ENCODE measurements at places on chromosomes 3 and 15.

- DNase-seq, result no peak
These were observed 3.2 kb downstream of the PODXL2 start for GRCh38 chr3:127632035-127632820.

- peak; percentile 10 for DNase-seq
These were observed 161.4 kb downstream of the GMNC start for GRCh38 chr3:190701096-190701532.

- DNase-seq, result no peak
These were observed 312.4 kb upstream of the SEMA6D start for GRCh38 chr15:47404877-47405276.

DNA sequence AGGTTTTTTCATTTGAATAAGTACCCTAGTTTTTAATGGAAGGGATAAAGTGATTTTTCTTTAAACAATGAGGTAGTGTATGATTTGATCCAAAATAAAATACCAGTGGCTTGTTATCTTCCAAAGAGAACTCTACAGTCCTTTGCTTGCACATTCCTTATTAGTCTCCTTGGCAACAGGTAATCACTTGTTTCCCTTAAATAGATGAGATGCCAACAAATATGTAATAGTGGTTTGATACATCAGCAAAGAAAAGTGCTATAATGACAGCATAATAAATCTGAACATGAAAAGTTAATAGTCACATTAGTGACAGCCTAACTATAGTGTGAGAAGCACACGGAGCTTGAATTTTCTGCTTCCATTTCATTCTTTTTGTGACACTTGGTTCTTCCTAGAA lies 360.2 kb downstream of the ZNF385D start:
- no peak for DNase-seq

DNA sequence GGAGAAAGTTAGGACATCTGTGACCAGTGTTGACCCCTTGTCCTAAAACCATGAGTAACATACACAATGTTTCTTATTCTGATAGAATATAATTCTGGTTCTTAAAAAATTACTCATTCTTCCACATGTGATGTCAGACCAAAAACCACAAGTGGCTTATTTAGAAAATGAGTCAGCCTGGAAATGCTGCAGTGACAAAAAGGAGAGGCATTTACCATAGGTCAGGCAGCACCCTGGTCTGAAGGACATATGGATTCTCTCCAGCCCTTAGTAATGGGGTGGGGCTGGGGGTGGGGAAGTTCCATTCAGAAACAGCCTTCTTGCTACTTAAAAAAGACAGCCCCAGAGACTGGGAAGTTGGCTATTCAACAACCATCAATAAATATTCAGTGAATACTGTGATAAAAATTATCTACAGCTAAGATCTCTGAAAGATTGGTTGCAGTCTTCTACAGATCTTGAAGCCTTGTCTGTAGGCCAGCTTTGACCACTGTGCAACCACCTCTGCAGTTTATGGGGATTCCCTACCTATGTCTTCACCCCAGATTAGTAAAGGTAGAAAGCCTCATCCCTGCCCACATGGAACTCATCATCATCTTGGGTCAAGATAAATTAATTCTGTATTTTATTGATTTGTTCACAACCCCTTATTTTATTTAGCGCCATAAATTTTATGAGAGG lies 34.9 kb upstream of the TIMP4 start:
- DNase-seq, result no peak

DNA sequence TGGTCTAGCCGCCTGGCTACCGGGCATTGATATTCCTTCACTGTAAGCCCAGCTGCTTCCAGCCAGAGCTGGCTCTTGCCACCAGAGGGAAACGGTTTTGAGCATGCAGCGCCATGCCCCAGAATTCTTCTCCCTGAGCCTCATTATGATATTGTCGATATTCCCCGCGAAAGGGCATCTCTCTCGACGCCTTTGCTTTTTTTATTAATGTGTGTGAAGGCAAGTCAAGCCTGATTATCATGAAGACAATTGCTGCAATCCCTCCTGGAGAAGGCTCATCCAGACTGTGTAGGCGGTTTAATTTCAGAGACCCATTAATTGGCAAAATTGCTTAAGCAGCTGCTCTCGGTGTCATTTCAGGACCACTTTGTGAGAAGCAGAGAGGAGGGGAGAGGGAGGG lies 321.2 kb upstream of the TLE3 start:
- no peak for DNase-seq

DNA sequence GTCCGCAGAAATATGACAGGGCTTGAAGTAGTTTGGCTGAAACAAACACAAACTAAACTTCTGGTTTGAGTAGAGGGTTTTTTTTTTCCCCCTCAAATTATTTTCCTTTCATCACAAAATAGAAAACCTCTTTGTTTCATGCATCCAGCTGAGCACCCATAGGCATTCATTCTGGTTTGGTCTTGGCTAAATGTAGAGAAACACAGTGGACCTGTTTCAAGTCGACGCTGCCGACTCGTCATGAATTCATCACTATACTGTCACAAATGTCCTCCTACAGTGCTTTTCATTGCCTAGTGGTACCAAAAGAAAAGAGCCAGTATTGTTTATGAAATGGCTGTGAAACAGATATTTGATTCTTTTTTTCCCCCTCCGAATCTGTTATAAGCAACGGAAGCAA lies 52.4 kb upstream of the GYG1 start:
- DNase-seq, result no peak

- DNase-seq, result no peak
These were observed 345.8 kb upstream of the ADAMTS9 start for GRCh38 chr3:65033576-65033975.

GRCh38 chr3:88617283-88617682 lies 467.5 kb downstream of the C3orf38 start:
- no peak for DNase-seq

DNA sequence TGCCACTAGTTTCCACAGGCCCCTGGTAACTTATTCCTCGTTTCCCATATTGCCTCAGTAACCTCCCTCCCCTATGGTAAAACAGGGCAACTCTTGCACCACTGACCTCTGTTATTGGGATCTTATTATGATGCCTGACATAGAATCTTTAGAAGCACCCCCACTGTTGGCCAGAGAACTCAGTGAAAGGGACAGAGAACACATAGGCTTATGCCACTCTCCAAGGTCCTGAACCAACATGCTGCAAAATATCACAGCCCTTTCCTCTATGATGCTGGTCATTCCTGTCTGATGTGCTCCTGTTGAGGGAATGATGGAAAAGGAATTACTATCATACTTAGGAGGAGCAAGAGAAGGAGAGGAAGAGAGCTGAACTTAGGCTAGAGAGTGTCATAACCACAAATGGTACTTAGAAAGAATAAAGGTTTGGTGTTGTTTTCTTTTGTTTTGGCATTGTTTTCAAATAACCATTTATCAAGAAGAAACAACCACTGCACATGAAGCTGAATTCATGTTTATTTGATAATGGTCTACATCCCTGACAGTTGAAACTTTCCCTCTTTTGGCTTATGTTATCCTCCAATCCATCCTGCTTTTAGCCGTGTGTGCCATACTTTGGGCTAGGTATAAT lies 330.2 kb downstream of the EPHB1 start:
- DNase-seq, result peak; percentile 38

DNA sequence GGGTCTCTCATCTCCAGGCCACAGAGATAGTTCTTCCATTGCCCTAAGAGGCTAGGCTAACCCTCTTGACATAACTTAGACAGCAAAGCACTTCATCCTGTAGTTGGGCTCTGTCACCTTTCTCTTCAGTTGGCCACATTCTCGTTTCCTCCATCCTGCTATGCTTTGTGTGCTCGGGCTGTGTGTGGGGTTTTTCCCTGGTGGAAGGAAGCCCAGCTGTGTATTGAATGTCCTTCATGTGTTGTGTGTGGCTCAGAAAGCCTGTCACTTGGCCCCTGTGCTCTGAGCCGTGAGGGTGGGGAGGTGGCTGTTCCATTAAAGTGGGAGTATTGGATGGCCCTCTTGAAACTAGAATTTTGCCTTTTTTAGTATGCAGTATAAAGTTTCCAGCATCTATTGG lies 8.8 kb upstream of the EXOG start:
- no peak for DNase-seq

DNA sequence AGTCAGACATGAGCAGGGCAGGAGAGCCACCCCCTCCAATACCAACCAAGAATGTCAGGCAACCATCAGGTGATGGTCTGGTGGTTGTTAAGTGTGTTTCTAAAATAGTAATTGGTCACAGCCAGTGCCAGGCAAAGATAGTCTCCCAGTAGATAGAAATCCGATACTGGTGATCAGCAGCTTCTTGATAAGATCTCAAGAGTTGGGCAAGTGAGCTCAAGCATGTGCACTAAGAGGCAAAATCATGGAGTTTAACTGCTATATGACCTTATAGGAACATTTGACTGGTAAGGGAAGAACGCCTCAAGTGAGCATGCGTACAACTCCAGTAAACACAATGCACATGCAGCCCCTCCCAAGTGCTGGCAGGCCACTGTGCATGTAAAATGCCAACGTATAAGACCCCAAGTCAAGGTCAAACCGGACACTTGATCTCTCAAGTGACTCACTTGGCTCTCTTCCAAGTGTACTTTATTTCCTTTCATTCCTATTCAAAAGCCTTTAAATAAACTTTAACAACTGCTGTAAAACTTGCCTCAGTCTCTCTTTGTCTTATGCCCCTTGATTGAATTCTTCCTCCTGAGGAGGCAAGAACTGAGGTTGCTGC lies 36.0 kb upstream of the CBLB start:
- DNase-seq, result no peak

DNA sequence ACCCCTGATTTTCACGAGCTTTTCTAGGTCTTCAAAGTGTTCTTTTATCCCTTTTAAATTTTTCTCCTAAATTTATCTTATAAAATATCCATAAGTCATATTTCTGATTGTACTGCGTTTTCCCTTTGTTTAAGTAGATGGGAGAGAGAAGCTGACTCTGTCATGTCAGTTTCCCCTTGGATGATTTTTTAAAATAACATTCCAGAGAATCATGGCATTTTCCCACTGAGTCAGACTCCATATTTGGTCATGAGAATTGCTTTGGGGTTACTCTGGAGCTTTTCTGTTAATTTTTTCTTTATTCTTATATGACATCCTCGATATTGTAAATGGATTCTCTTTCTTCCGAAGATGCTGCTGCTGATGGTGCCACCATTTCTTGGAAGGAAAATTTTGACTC lies 28.6 kb upstream of the UMPS start:
- DNase-seq, result no peak
